ENCODE measurements at places on chromosomes 5 and 9. TPM values are rescaled to one million over a fixed set of nuclear protein-coding genes. Genes with fewer than 3 reads are reported as not detected.

Gene MEF2C
- 14.9 TPM for total RNA-seq

Gene SLC6A7
- total RNA-seq = 15.7 TPM

Gene AQP7
- total RNA-seq = 66.2 TPM

GRCh38 chr5:81850501-81851357 is 99.8 kb upstream of the SSBP2 start:
- no peak for DNase-seq
- no peak overlapping the region for H3K4me3 ChIP-seq
- H3K36me3 ChIP-seq = no peaks in the 10 kb centered on the region
- peak overlapping the region; percentile 94 for H3K27ac ChIP-seq
- no peaks in the 10 kb centered on the region for H3K27me3 ChIP-seq
- H3K4me1 ChIP-seq = peaks cover 26% of the 10 kb centered on the region

DNA sequence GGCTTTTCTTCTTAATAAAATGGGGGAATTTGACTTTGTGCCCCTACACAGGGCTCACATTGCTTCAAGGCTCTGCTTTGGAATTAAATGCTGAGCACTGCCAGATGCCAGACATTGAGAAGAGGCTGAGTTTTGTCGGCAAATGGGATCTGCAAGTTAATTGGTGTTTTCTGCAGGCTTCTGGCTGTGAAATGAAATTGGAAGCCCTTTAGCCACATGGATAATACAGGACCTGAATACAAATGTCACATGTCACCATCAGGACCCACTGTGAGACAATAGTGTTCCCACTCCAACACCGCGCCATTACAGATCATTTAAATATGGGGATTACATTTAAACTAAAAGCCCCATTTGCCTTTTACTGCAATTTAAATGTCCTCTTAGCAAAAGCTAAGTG is 164.4 kb downstream of the ZSWIM6 start:
- no peaks in the 10 kb centered on the region for H3K36me3 ChIP-seq
- no peaks in the 10 kb centered on the region for H3K4me1 ChIP-seq
- no peak overlapping the region for H3K4me3 ChIP-seq

GRCh38 chr5:14201325-14202045 is 58.3 kb downstream of the TRIO start:
- peaks cover 12% of the 10 kb centered on the region for H3K4me1 ChIP-seq
- H3K36me3 ChIP-seq = no peaks in the 10 kb centered on the region
- DNase-seq = no peak
- H3K4me3 ChIP-seq = no peak overlapping the region
- no peaks in the 10 kb centered on the region for H3K27me3 ChIP-seq

DNA sequence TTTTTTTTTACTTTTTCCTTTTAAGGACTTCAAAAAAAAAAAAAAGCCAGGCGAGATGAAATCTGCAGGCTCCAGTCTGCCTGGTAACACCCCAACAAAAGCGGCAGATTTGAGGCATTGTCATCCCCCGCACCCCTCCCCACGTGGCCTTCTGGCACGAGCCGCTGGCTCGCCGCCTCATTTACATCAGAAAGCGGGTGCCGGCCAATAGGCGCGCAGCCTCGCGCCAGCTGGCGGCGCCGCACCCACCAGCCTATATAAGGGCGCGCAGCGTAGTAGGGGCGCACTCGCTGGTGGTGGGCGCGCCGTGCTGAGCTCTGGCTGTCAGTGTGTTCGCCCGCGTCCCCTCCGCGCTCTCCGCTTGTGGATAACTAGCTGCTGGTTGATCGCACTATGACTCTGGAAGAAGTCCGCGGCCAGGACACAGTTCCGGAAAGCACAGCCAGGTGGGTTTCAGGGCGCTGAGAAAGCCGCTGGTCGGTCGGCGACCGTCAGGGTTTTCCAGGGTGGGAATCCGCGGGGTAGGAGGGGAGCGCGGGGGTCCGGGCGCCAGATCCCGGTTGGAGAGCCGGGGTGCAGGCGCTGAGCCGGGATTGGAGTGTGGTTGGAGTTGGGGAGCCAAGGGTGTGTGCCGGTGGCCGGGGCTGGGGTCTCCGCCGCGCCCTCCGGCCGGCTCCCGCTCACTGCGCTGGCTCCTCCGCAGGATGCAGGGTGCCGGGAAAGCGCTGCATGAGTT is at the start of gene GADD45G:
GADD45G (plus strand) TSS at position 284 of the 736 bp plus-strand sequence; CDS start at position 394, 110 bp downstream.
- H3K36me3 ChIP-seq = no peaks in the 10 kb centered on the region
- peak within 1 kb of the TSS; percentile 94 for H3K4me3 ChIP-seq
- H3K27me3 ChIP-seq = no peaks in the 10 kb centered on the region
- peaks cover 19% of the 10 kb centered on the region for H3K4me1 ChIP-seq
- H3K27ac ChIP-seq = peak within 1 kb of the TSS; percentile 77

DNA sequence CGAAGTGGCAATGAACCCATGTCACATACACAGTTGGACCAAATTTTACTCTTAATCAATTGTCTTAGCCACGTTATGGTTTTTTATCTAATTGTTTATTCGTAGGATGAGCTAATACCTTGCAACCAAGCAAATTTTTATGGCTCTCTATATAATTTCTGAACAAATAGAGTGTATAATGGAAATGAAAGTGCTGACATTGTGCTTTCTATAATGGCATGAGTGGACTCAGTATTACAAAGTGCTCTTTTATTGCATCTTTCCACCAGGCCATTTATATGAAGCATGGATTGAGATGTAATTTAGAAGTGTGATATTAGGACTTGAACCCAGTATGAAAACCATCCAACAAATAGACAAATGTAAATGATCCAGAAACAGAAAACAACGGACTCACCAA is 1096.0 kb downstream of the DTWD2 start:
- H3K36me3 ChIP-seq = no peaks in the 10 kb centered on the region
- no peak overlapping the region for H3K27ac ChIP-seq
- H3K4me3 ChIP-seq = no peak overlapping the region
- H3K27me3 ChIP-seq = no peaks in the 10 kb centered on the region
- no peaks in the 10 kb centered on the region for H3K4me1 ChIP-seq
- DNase-seq = no peak

GRCh38 chr9:136249877-136250559 is 4.4 kb upstream of the QSOX2 start:
- no peak overlapping the region for H3K27ac ChIP-seq
- no peak for DNase-seq
- H3K27me3 ChIP-seq = no peaks in the 10 kb centered on the region
- H3K4me1 ChIP-seq = peaks cover 7% of the 10 kb centered on the region

GRCh38 chr5:2698581-2698980 is 52.9 kb downstream of the IRX2 start:
- H3K27ac ChIP-seq = no peak overlapping the region
- H3K27me3 ChIP-seq = no peaks in the 10 kb centered on the region
- DNase-seq = no peak
- no peaks in the 10 kb centered on the region for H3K4me1 ChIP-seq
- H3K4me3 ChIP-seq = no peak overlapping the region
- H3K36me3 ChIP-seq = no peaks in the 10 kb centered on the region

- H3K4me1 ChIP-seq = no peaks in the 10 kb centered on the region
- no peak for DNase-seq
- H3K27ac ChIP-seq = no peak overlapping the region
- no peak overlapping the region for H3K4me3 ChIP-seq
These were observed 136.4 kb downstream of the FSTL4 start for GRCh38 chr5:133475986-133476385.

- H3K4me3 ChIP-seq = no peak overlapping the region
- H3K27ac ChIP-seq = no peak overlapping the region
- H3K36me3 ChIP-seq = no peaks in the 10 kb centered on the region
- DNase-seq = no peak
These were observed 559.6 kb downstream of the CETN3 start for GRCh38 chr5:89849830-89850512.
